Endothelial cell of umbilical vein (primary cell): ENCODE measurements at places on chromosomes 5 and 9. TPM values are rescaled to one million over a fixed set of nuclear protein-coding genes. Genes with fewer than 3 reads are reported as not detected.
A peak's percentile ranks its signal among the peaks of the same experiment; 100 is the strongest.

Gene GDA
- total RNA-seq: not detected in 2 replicates

Gene TMEM174
- total RNA-seq: not detected in 2 replicates

Gene IRX1
- not detected in 2 replicates for total RNA-seq

Gene SLC45A2
- total RNA-seq: not detected in 2 replicates

Gene CDKN2B
- total RNA-seq: 2.1 and 2.3 TPM in 2 replicates

DNA sequence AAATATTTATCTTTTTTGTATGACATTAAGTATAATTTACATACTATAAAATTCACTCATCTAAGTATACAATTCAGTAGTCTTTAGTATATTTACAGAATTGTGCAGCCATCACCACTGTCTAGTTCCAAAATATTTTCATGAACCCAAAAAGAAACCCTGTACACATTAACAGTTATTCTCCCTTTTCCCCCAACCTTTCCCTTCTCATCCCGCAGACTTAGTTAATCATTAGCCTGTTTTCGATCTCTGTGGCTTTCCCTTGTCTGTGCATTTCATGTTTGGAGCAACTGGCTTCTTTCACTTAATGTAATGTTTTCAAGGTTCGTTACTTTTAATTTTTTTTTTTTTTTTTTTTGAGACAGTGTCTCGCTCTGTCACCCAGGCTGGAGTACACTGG is 37.5 kb downstream of the MTREX start:
- peaks cover 3% of the 10 kb centered on the region for H3K4me1 ChIP-seq
- no peak for DNase-seq
- H3K4me3 ChIP-seq: no peak overlapping the region
- peaks cover 7% of the 10 kb centered on the region for H3K36me3 ChIP-seq
- no peak overlapping the region for H3K27ac ChIP-seq

DNA sequence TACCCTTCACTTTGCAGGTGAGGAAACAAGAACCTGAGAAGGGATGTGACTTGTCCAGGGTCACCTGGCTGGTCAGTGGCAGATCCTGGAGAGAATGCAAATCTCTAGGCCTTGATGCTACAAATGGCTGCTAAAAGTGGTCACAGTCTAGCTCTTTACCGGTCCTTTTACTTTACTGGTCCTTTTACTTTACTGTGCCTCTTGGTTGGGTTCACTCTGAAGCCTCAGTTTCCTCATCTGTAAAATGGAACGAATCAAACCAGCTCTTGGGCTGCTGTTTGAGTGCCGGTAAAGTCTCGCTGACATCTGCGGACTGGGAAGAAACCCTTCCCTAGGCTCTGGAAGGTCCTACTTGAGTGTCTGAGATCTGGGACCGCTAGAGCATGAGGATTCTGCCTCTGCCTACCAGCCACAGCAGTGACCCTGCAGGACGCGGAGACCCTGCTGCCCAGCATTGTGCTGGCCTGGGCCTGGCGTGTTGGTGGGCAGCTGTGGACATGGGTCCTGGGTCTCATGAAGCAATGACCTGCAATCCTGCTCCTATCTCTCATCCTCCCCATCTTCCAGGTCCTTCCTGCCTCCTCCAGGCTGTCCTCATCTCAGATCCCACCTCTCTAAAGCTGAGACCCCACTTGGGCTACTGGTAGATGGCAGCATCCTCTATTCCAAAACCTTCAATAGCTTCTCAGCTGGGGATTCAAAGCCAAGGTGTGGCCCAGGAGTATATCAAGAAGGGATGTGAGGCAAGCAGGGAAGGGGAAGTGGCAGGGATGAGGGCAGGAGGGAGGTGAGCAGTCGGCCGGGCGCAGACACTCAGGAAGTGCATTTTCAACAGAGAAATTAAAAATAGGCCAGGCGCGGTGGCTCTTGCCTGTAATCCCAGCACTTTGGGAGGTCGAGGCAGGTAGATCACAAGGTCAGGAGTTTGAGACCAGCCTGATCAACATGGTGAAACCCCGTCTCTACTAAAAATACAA is 13.3 kb downstream of the CORO2A start:
- DNase-seq: no peak
- H3K4me1 ChIP-seq: no peaks in the 10 kb centered on the region
- no peak overlapping the region for H3K4me3 ChIP-seq
- no peak overlapping the region for H3K27ac ChIP-seq
- H3K27me3 ChIP-seq: no peaks in the 10 kb centered on the region

GRCh38 chr9:20526500-20527319 is 95.6 kb downstream of the MLLT3 start:
- no peak overlapping the region for H3K27ac ChIP-seq
- H3K36me3 ChIP-seq: no peaks in the 10 kb centered on the region
- no peak overlapping the region for H3K4me3 ChIP-seq
- no peaks in the 10 kb centered on the region for H3K27me3 ChIP-seq

GRCh38 chr9:113504725-113505590 is 41.4 kb downstream of the RGS3 start:
- peak overlapping the region; percentile 100 for H3K27ac ChIP-seq
- H3K27me3 ChIP-seq: no peaks in the 10 kb centered on the region
- peaks cover 41% of the 10 kb centered on the region for H3K36me3 ChIP-seq
- peak overlapping the region; percentile 94 for H3K4me3 ChIP-seq

- no peak overlapping the region for H3K4me3 ChIP-seq
- H3K27me3 ChIP-seq: no peaks in the 10 kb centered on the region
- H3K27ac ChIP-seq: no peak overlapping the region
- H3K36me3 ChIP-seq: no peaks in the 10 kb centered on the region
- DNase-seq: peak; percentile 47
- peaks cover 6% of the 10 kb centered on the region for H3K4me1 ChIP-seq
Observed at GRCh38 chr9:137482094-137482781, 23.1 kb upstream of the NSMF start.

DNA sequence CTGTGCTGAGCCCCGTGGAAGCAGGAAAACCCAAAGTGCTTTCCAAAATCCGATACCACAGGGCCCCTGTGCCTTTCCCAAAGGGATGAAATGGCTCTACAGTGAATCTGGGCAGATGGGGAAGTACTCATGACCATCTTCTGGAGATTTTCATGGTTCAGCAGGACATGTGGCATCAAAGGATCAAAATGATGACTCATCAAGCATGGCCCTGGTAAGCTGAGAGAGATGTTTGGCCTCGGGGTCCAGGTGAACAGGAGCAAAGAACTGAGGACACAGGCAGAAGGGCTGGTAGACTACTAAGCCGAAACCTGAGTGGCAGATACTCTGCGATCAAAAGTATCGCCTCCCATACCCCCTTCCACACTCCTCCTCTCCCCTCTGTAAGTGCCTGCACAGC is 160.0 kb upstream of the EFNA5 start:
- H3K36me3 ChIP-seq: no peaks in the 10 kb centered on the region
- no peaks in the 10 kb centered on the region for H3K27me3 ChIP-seq
- no peak overlapping the region for H3K27ac ChIP-seq
- no peaks in the 10 kb centered on the region for H3K4me1 ChIP-seq
- H3K4me3 ChIP-seq: no peak overlapping the region

- no peak overlapping the region for H3K27ac ChIP-seq
- no peaks in the 10 kb centered on the region for H3K36me3 ChIP-seq
- H3K4me1 ChIP-seq: no peaks in the 10 kb centered on the region
- no peak overlapping the region for H3K4me3 ChIP-seq
- H3K27me3 ChIP-seq: no peaks in the 10 kb centered on the region
- DNase-seq: no peak
Observed at GRCh38 chr9:89109666-89110065, 69.0 kb downstream of the SHC3 start.

DNA sequence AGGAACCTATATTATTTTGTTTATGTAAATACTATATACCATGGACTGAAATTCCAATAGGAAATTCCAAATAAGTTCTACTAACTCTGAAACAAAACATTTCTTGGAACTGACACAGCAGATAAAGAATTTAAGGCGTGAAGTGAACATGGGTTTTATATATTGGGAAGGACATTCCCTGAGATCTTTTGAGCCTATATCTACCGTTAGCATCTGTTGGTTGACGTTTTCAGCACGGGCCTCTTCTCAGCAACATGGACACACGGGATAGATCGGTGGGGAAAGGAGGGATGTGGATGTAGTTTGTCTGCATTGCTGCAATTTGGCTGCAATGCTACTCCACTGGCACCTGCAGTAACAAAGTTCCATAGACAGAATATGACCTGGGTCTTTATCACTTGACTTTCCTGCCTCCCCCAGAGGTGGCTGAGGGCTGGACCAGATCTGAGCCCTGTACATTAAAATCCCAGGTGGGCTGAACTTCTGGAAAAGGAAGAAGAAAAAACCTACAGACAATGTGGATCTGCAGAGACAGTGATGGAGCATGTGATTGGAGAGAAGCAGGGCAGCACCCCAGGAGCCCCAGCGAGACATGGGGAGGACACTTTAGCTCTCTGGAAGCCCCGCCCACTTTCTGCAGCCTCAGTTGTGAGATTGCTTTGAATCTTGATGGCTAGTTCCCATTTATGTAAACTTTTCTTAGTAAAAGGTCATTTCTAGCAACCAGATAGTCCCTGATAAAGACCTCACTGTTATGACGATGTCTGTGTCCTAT is 91.2 kb upstream of the CPEB4 start:
- H3K4me3 ChIP-seq: no peak overlapping the region
- no peaks in the 10 kb centered on the region for H3K4me1 ChIP-seq
- no peak overlapping the region for H3K27ac ChIP-seq
- no peaks in the 10 kb centered on the region for H3K36me3 ChIP-seq
